Chondrocyte (in vitro differentiated cells): ENCODE measurements at places on chromosomes 5 and 9. TPM values are rescaled to one million over a fixed set of nuclear protein-coding genes. Genes with fewer than 3 reads are reported as not detected.

GRCh38 chr9:89225991-89226471 is 47.4 kb upstream of the SHC3 start:
- peaks cover 4% of the 10 kb centered on the region for H3K4me1 ChIP-seq
- no peak for DNase-seq
- H3K36me3 ChIP-seq, result no peaks in the 10 kb centered on the region
- no peak overlapping the region for H3K4me3 ChIP-seq
- H3K27ac ChIP-seq, result no peak overlapping the region
- H3K27me3 ChIP-seq, result peaks cover 19% of the 10 kb centered on the region

GRCh38 chr9:126965541-126966428 is 51.2 kb downstream of the RALGPS1 start:
- H3K27ac ChIP-seq, result no peak overlapping the region
- DNase-seq, result no peak
- peaks cover 5% of the 10 kb centered on the region for H3K36me3 ChIP-seq
- no peaks in the 10 kb centered on the region for H3K27me3 ChIP-seq

DNA sequence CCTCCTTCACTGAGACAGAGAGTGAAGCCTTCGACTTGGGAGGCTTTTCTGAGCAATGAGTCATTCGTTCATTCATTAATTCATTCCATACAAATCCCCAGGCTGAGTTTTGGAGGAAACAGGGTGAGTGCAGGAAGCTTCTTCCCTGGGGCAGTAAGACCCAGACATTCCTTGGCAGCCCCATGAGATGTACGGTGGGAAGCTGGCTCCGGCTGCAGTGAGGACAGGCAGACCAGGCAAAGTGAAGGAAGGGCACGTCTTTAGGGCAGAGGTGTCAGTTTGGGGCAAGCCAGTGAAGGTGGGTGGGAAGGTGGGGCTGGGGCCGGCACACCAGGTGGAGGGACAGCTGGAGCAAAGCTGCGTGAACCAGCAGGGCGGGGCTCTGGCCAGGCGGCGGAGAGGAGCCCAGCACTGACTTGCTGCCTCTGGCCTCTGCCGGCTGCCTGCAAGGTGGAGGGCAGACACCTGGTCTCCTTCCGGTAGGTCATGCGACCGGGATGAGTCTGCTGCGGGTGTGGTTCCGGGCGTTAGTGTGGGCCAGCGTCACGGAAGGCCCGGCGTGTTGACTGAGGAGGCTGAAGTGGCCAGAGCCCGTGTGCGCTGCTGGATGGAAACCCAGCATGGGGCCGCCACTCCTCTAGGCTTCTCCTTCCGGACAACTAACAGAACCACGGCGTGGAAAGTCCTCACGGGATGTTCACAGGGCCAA is 16.6 kb downstream of the OLFM1 start:
- no peak overlapping the region for H3K4me3 ChIP-seq
- H3K4me1 ChIP-seq, result peaks cover 4% of the 10 kb centered on the region
- peaks cover 43% of the 10 kb centered on the region for H3K27me3 ChIP-seq
- peaks cover 2% of the 10 kb centered on the region for H3K36me3 ChIP-seq

MARCOL gene
- total RNA-seq, result not detected in 3 replicates

DNA sequence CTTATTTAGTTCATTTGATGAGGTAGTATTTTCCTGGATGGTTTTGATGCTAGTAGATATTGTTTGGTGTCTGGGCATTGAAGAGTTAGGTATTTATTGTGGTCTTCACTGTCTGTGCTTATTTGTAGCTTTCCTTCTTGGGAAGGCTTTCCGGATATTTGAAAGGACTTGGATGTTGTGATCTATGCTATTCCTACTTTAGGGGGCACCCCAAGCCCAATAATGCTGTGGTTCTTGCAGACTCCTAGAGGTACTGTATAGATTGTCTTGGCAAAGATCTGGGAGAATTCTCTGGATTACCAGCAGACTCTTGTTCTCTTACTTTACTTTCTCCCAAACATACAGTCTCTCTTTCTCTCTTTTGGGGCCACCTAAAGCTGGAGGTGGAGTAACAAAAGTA is 315.7 kb downstream of the MAT2B start:
- no peaks in the 10 kb centered on the region for H3K4me1 ChIP-seq
- H3K4me3 ChIP-seq, result no peak overlapping the region
- no peaks in the 10 kb centered on the region for H3K36me3 ChIP-seq
- no peak overlapping the region for H3K27ac ChIP-seq
- no peak for DNase-seq

DNA sequence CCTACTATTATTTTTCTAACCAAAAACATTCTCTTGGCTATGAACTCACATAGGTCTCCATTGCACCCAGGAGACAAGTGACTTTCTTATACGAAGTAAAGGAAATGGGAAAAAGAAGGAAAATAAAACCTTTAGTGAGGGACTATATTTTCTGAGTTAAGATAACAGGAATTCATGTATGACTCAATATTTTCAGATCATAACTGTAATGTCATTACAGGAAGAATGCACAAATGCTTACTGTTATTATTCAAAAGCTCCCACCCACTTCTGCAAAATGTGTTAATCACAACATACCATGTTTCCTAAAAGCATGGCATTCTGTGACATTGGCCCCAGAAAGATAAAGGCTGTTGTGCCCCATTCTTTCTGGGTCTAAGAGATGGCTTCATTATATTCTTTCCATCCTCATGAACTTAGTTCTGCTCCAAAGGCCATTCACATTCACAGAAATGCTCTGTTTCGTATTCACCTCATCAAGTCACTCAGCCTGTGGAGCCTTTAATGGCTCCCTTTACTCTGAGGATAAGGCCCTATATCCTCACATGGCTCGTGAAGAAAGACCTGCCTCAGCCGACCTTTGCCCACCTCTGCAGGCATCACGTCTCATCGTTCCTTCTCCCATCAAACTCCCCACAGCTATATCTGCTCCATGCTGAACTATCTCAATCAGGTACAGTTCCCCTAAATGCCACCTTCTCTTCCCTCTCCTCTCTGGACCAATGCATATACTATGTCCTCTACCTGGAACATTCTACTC is 77.0 kb downstream of the ABCA1 start:
- H3K4me3 ChIP-seq, result no peak overlapping the region
- peaks cover 3% of the 10 kb centered on the region for H3K36me3 ChIP-seq
- H3K27me3 ChIP-seq, result no peaks in the 10 kb centered on the region
- no peak for DNase-seq
- peak overlapping the region; percentile 67 for H3K27ac ChIP-seq

TTLL11 gene
- 7.1 to 12.8 TPM (median 9.1 TPM) in 3 replicates for total RNA-seq

GRCh38 chr5:176542596-176543427 is 5.6 kb upstream of the RNF44 start:
- H3K27ac ChIP-seq, result no peak overlapping the region
- no peaks in the 10 kb centered on the region for H3K27me3 ChIP-seq
- H3K4me1 ChIP-seq, result peaks cover 43% of the 10 kb centered on the region
- no peaks in the 10 kb centered on the region for H3K36me3 ChIP-seq
- peak overlapping the region; percentile 84 for H3K4me3 ChIP-seq
- no peak for DNase-seq

GRCh38 chr5:161546470-161547301 is at the start of gene GABRB2:
TSS of gene GABRB2 (minus strand) at chr5:161546725. CDS start at chr5:161546643, 82 bp downstream.
- H3K36me3 ChIP-seq, result peaks cover 2% of the 10 kb centered on the region
- H3K27me3 ChIP-seq, result peaks cover 72% of the 10 kb centered on the region
- H3K4me3 ChIP-seq, result peak within 1 kb of the TSS; percentile 59

GRCh38 chr5:86371061-86371460 is 246.7 kb upstream of the COX7C start:
- H3K4me3 ChIP-seq, result no peak overlapping the region
- H3K4me1 ChIP-seq, result no peaks in the 10 kb centered on the region
- no peak for DNase-seq
- no peaks in the 10 kb centered on the region for H3K36me3 ChIP-seq

CAPSL gene
- total RNA-seq, result not detected in 3 replicates

GRCh38 chr5:160548949-160549645 is 127.4 kb downstream of the PTTG1 start:
- no peaks in the 10 kb centered on the region for H3K36me3 ChIP-seq
- no peaks in the 10 kb centered on the region for H3K4me1 ChIP-seq
- DNase-seq, result no peak
- peaks cover 7% of the 10 kb centered on the region for H3K27me3 ChIP-seq
- H3K4me3 ChIP-seq, result no peak overlapping the region

MZB1 gene
- total RNA-seq, result not detected in 3 replicates

IL13 gene
- not detected in 3 replicates for total RNA-seq

DNA sequence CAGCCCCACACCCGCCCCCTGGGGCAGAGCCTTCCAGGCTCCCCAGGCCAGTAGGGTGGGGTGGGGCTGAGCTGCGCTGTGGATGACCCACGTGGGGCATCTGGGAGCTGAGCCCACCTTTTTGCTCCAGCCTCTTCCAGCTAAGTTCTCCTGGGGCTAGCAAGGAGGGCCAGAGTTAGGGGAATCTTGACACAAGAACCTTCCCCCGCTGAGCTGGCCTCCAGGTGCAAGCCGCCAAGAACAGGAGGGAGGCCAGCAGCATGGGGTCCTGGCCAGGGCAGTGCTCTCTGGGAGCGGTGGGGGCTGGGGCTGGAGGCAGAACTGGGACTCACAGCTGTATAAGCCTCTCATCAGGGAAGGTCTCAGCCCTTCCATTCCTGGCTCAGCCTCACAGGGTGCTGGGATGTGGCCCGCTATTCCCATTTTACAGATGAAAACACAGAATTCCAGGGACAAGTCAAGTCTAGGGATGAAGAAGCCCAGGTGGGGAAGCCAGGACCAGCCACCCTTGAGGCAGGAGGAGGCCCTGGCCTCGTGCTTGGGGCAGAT is 21.5 kb downstream of the SARDH start:
- no peak overlapping the region for H3K27ac ChIP-seq
- H3K36me3 ChIP-seq, result no peaks in the 10 kb centered on the region
- DNase-seq, result peak; percentile 63
- H3K27me3 ChIP-seq, result peaks cover 12% of the 10 kb centered on the region

DNA sequence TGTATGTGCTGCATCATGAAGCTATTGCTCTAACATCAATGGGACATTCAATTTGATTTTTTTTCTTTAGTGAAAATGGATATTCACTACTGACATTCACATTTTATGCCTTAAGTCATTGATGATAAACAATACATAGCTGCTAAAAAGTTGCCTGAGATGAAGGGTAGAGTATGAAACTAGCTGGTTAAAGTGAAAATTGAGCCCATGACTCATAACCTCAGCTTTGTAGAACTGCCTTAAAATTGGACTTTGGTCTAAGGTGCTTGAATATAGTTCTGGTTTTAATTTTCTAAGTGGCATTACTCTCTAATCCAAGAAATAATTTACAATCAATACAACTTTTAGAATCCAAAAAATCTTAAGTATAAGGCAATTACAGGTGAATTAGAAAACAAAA is 740.4 kb upstream of the RIOK2 start:
- H3K4me3 ChIP-seq, result no peak overlapping the region
- no peak overlapping the region for H3K27ac ChIP-seq
- H3K36me3 ChIP-seq, result no peaks in the 10 kb centered on the region
- no peaks in the 10 kb centered on the region for H3K27me3 ChIP-seq
- H3K4me1 ChIP-seq, result no peaks in the 10 kb centered on the region

GRCh38 chr9:120212853-120213200 is 367.1 kb downstream of the CDK5RAP2 start:
- no peak overlapping the region for H3K4me3 ChIP-seq
- H3K27me3 ChIP-seq, result peaks cover 10% of the 10 kb centered on the region
